Astrocyte of the spinal cord (primary cell): ENCODE measurements at places on chromosomes 2 and 18.

DNA sequence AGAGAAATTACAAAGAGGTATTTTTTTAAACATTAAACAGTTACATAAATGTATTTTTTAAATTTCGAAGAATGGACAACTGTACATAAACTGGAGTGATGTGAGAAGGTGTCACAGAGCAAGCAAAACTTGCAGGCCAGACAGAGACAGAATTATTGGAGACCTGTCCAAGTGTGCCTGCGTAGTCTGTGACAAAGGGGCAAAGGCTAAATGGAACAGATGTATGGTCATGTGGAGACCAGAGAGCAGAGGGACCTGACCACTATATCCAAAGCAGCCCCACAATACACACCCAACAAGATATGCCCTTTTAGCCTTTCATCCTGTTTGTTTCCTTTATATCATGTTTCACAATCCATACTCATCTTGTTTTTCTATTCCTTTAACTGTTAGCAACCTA is 225.3 kb upstream of the VWC2L start:
- no peak for DNase-seq

DNA sequence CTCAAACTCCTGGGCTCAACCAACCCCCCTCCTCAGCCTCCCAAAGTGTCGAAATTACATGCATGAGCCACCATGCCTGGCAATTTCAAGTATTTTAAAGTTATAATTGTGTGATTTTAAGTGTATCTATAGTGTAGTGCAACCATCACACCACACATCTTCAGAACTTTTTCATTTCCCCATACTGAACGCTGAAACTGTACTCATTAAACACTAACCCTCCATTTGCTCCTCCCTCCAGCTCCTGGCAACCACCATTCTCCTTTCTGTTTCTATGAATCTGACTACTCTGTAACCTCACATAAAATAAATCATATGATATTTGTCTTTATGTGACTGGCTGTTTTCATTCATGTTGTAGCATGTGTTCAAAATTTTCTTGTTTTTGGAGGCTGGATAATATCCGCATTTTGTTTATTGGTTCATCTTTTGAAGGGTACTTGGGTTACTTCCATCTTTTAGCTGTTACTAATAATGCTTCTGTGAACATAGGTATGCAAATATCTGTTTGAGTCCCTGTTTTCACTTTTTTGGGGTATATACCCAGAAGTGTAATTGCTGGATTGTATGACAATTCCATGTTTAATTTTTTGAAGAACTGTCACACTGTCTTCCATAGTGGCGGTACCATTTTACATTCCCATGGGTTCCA is 188.2 kb downstream of the PLCL1 start:
- no peak for DNase-seq

GRCh38 chr2:120442923-120443571 is 97.1 kb downstream of the INHBB start:
- no peak for DNase-seq

DNA sequence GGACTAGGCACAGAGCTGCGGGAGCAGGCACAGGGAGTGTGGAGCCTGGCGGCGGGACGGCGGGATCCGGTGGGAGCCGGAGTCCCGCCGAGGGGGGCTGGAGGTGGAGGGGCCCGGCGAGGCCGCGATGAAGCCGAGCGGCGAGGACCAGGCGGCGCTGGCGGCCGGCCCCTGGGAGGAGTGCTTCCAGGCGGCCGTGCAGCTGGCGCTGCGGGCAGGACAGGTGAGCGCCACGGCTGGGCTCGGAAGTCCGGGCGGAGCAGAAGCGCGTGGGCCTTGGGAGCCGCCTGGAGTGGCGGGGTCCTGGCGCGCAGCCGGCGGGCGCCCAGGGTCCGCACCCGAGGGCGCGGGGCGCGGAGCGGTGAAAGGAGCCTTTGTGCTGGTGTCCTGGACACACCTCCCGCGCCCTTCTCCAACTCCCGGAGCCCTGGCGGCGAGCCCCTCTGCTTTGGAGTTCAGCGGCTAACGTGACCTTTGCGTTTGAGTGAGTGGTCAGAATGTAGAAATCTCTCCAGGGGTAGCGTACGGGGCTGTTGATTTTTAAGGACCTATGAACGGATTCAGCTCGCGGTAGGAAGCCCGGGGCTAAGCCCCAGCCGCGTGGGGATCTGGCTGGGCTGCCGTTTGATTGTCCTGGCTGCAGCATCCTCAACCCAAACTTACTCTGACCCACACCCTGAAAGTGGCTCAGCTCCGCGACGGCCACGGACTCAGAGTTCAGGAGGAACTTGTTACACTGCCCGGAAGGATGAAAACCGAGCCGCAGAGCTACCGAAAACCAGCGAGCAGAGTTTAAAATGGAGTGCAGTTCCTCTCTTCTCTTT is 448 bp downstream of the IMPA2 start:
- no peak for DNase-seq

GRCh38 chr2:29455200-29455860 is 340.1 kb downstream of the CLIP4 start:
- DNase-seq, result peak; percentile 32

- DNase-seq, result no peak
Measured at GRCh38 chr2:32798829-32799228, 147.9 kb upstream of the LTBP1 start.

DNA sequence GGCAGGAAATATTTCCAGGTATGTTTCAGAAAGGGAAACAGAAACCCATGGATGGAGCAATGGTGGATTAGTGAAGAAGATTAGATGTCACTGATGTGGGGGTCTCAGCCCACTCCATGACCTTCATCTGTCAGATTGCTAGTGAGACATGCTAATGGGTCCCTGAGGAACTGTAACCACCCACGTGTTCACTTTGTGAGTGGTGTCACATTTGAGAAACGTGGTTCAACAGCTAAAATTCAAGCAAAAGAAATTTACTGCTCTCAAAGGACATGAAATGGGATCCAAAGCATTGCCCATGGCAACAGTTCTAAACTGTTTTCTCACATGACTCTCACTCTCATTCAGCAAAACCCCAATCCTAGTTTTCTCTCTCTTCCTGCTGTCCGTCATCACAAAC is 776.1 kb downstream of the ERBB4 start:
- no peak for DNase-seq
